ENCODE measurements at places on chromosomes 2 and 18.

GRCh38 chr2:219744600-219744999 lies 117.2 kb downstream of the SLC4A3 start:
- DNase-seq: no peak

DNA sequence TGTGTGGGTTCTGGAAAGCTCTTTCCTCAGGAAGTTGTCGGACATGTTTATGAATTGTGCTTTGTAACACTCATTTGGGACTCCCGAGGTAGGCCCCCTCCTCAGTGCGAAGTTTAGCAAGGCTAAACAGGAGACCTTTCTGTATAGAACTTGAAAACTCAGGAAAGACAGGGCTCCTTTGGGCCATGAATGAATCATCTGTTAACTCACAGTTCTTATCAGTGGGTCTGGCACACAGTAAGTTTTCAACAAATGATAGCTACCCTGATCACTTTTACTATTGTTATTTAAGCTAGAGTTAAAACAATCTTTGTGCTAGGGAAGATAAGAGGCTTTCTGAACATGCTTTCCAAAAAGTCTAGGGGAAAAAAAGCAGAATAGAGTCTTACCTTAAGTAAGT lies 430.5 kb upstream of the ETAA1 start:
- DNase-seq: no peak

- DNase-seq: no peak
Observed at GRCh38 chr2:58032764-58033080, 13.9 kb upstream of the VRK2 start.

DNA sequence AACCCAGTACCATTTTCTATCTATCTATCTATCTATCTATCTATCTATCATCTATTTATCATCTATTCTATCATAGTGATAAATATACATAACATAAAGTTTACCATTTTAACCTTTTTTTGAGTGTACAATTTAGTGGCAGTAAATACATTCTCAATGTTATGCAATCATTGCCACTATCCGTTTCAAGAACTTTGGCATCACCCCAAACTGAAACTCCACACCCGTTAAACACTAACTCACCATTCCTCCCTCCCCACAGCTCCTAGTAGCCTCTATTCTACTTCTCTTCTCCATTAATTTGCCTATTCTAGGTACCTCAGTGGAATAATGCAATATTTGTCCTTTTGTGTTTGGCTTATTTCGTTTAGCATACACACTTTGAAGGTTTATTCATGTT lies 82.5 kb upstream of the KCNE4 start:
- no peak for DNase-seq

DNA sequence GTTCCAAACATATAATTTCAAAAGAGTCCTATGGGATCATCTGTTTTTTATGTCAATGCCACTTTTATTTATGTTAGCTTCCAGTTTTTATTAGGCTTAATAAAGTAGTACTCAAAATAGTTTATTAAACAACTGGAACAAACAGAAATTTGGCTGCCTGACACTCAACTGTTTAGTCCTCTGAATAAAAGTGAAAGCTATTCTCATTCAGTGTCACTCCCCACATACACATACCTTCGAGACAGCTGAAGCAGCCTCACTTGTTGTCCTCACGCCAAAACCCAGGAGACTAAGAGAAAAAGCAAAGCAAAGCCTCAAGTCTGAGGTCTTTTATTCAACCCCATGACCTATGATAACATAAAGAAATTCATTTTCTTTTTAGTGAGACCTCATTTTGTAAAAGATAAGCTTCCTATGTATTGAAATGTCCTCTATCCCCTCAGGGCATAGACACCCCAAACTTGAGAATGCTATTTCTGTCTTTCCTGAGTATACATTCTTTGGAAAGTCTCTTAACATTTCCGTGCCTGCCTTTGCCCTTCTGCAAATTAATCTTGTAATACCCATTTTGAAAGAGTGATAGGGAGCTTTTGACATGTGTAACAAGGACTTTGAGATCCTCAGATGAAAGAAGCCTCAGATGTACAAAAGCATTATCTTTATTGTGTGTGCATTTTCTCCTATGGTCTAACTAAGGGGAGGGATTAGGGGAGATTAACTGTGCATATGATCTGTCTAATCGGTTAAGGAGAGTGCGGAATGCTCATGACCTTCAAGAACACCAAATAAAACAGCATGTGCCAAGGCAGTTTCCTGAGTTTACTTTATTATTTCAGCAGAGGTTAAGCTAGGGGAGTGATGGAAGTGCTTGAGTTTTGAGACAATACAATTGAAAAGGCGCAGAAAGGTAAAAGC lies 1523.7 kb upstream of the PIK3C3 start:
- no peak for DNase-seq

- DNase-seq: no peak
Observed at GRCh38 chr18:51323961-51324360, 126.5 kb upstream of the MEX3C start.

DNA sequence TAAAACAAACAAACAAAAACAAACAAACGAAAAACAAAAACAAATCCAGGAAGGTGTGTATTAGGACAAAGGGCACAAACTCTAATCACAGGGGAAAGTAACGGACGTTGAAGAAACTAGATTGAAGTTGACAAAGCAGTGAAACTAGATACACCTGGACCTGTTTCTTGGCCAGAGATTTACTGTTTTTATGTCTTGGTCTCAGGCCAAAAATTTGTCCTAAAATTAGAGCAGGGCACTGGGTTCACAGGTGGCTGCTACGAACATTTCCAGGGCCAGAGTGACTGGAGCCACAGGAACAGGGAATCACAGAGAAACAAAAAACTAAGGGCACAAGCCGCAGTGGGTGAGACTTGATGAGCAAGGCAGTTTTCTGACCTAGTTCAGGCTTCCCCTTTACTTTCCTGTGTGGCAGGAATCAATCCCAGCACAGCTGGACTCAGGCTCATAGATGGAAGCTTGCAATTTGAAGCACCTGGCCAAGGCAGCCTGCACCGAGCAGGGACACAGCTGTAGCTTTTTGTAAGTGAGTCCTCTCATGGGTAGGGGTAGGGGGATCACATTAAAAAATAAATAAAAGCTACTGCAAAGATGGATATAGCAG lies 329.4 kb downstream of the DLGAP1 start:
- DNase-seq: no peak

DNA sequence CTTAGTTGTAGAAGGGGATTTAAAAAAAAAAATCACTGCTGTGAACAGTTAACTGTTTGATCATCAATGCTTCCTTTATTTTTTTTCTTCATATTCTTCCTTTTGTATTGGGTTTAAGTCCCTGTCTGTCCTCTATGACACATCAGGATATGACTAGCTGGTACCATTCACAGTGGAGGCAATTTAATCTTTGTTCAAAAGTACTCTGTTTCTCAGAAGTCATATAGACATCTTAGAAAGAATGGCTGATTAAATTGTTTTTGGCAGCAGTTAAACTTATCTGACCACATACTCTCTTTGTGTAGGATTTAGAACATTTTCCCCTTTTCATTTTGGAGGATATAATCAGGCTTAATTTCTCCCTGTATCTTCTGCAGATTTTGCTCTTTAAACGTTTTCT lies 807.8 kb upstream of the CDH2 start:
- DNase-seq: no peak

DNA sequence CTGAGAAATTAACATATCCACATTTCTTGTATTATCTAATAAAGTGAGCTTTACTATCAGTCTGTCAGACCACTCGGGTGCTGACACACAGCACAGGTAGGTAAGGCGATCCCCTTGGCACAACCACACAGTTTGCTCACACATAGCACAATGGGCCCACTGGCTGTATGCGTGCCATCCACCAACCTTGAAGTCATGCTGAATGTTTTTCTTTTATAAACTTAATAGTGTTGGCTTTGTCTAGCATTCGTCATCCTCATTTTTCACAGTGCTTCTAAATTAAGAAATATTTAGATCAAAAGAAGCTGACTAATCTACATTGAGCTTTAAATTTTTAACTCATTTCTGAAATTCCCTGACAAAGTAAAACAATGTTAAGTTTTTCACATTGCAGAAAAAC lies 50.0 kb upstream of the PAPOLG start:
- DNase-seq: no peak

- no peak for DNase-seq
Observed at GRCh38 chr2:71101656-71102055, 28.4 kb downstream of the MCEE start.

DNA sequence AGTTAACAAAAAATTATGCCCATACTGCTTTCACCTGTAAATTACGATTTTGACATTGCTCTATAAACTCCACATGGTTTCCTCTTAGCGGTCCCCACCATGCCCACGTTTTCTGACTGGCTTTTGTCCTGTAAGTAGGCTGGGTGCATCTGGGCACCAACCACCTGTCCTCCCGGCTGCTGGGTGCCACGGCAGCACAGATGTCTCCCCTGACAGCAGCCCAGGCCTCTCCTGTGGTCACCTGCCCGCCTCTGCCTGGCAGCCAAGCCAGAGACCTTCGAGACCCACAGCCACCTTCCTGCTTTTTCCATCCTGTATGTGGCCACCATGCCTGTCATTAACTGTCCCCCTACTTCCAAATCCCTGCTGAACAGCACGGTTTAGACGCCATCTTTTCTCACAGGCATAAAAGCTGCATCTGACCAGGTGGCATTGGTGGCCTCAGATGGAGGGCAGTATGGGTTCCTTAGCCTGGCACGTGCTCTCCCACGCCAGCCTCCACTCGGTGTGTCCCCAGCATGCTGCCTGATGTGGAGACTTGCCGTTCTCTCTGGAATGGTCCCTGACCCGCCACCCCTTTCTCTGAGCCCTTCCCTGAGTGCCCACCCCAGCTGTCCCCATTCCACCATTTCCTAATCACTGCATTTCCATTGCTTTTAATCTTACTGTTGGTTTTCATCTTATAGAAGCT lies 18.9 kb downstream of the SNORC start:
- no peak for DNase-seq
